Stimulated activated CD8-positive, alpha-beta memory T cell treated with anti-CD3 and anti-CD28 coated beads, Interleukin-2, amount 100 ng/mL, for 48 hours (primary cell): ENCODE measurements at places on chromosomes 3 and 15.

DNA sequence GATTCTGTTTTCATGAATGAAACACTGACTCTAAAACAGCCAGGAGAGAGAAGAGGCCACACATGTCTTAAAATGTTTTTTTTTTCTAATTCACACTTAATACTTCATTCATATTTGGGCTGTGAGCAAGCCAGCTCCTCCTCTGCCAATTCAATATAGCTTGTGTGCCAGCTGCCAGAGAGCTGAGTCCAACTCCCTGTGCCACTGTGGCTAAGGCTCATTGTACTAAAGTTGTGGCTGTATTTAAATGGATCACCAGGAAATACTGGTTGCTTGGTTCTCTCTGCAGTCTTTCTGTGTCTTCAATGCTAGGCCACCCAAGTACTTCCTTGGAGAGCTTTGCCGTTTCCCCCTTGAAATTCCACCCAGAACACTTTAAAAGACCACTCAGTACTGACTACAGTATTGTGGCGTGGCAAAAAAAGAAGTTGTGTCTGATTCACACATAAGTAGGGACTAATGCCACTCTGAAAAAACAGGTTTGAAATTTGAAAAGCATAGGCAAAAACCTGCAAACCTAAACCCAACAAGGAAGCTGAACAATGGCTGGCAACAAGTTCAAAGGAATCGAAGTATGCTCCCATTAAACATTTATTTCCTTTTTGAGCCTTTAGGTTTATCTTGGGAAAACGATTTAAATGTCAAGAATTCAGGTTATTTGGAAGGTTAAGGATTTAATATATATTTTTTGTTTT, 524.7 kb downstream of the DIPK2A start:
- no peak for DNase-seq

DNA sequence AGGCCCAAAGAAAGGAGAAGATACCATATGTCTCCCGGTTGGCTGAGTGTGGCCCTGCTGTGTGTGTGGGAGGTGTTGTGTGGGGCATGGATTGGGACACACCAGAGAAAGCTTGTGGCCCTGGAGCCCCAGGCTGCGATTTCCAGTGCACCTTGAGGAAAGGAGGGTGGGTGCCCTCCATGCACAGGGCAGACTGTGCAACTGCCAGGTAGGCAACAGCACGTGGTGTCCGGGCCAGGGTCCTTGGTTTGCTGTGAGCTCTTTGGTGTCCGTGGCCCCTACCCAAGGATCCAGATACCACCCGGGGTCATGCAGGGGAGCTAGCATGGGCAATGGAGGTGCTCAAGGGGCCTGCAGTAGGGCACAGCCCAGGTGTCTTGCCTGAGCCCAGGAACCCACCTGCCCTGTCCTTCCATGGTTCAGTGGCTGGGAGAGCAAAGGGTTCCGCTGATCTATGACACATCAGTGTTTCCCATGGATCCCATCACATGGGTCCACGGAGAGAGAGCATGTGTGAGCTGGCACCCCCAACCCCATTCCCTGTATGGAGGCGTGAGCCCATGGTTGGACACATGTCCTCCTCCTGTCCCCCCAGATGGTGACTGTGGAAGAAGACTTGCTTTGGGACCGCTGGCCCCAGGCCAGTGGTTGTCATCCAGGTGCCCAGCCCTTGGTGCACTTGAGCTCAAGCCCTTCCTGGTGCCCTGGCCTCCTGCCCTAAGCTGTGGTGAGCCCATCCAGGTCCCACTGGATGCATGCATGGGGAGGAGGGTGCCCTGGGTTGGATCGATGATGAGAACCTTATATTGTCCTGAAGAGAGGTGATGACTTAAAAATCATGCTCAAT, 223.4 kb downstream of the SNRPN start:
- DNase-seq: no peak

- no peak for DNase-seq
Measured at GRCh38 chr3:130242850-130243569, 102.5 kb upstream of the COL6A5 start.

DNA sequence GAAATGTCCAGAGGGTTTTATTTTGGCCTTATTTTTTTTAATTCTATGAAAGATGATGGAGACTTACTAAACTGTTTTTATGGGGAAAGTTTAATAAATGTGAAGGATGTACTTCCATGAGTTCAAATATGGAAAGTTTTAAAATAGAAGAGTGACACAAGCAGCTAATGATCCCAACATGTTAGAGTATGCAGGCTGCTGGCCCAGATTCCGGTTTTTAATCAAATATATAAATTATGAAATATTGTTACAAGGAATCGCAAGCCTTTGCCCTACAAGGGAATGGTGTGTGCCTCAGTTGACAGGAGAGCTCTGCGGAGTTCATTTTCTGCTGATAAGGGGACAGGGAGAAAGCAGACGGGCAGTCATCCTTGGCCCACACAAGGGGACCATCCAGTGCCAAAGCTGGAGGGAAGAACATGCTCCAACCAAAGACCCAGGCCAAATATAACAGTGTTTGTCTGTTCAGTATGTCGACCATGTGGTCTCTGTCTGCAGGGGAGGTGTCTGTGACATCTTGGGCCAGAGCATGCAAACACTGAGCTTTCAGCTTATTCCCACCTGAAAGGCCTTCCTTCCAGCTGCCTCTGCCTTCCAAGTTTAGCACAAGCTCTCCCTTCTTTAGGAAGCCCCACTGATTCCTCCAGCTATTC, 69.8 kb downstream of the SSUH2 start:
- no peak for DNase-seq

- no peak for DNase-seq
Measured at GRCh38 chr15:100727291-100727851, 125.0 kb downstream of the ASB7 start.

- DNase-seq: no peak
Measured at GRCh38 chr3:49471856-49472495, 1.9 kb downstream of the DAG1 start.

- no peak for DNase-seq
Measured at GRCh38 chr3:29758434-29759322, 477.8 kb downstream of the RBMS3 start.

GRCh38 chr3:119343719-119344118, 49.5 kb downstream of the ARHGAP31 start:
- no peak for DNase-seq

GRCh38 chr3:48012659-48013058, 3.6 kb downstream of the MAP4 start:
- no peak for DNase-seq

GRCh38 chr3:198071602-198072287, 111.7 kb downstream of the LMLN start:
- DNase-seq: peak; percentile 34

GRCh38 chr3:81270603-81271379, 490.7 kb downstream of the GBE1 start:
- DNase-seq: no peak

- DNase-seq: no peak
Measured at GRCh38 chr3:46375218-46375617, 4.5 kb downstream of the CCR5 start.

DNA sequence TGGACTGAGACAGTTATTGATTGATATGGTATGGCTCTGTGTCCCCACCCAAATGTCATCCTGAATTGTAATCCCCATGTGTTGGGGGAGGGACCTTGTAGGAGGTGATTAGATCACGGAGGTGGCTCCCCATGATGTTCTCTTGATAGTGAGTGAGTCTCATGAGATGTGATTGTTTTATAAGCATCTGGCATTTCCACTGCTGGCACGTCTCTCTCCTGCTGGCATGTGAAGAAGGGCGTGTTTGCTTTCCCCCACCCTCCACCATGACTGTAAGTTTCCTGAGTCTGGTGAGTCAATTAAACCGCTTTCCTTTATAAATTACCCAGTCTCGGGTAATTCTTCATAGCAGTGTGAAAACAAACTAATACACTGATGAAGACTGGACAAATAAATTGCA, 105.6 kb upstream of the MELTF start:
- DNase-seq: no peak

GRCh38 chr3:59380146-59380545, 330.3 kb upstream of the CFAP20DC start:
- no peak for DNase-seq

- DNase-seq: peak; percentile 54
Measured at GRCh38 chr15:79923079-79923514, 26.3 kb upstream of the MTHFS start.

DNA sequence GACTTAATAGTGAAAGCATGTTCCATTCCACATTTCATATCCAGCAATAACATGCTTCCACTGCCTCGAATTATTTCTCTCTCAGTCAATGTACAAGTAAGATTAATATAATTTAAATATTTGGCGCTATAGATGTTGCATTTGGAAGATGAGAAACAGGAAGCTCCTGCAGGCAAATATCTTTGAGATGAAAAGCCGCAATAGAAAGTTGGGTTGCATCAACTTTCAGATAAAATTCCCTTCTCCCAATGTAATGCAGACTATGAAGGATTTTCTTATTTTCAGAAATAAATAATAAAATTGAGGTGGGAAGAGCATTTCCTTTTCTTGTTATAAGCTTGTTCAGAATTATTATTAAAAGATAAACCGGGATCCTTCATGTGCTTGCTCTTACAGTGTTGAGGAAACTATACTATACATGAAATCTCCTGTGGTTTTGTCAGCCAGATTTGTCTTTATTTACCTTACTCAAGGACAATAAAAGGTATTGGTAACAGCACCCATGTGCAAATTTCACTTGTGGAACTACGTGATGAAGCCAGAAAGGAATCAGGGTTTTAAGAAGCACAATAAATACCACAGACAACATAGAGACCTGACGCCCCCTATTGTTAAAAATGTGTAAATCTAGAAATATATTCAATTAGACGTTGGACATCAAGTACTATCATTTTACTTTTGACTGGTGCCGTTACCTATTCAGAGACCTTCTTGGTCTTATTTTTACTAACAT, 307.0 kb downstream of the ARPP21 start:
- no peak for DNase-seq

DNA sequence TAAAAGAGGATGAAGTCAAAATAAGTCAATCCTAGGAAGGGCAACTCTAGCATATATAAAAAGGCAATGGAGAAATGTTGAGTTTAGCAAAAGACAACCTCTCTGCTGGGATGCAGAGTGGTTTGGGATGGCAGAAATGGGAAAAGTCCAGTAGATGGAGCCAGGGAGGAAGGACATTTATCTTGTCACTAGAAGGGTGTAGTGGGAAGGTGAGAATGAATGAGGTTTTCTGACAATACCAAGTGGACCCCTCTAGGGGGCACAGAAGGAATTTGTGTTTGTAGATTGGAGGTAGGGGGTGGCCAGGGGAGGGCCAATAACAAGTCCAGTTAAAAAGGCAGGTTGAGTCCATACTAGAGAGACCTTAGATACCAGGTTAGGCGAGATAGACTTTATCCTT, 80.0 kb downstream of the THSD4 start:
- DNase-seq: no peak
